ENCODE measurements at places on chromosomes 3 and 15.

GRCh38 chr3:128407247-128407646, 59.4 kb downstream of the DNAJB8 start:
- DNase-seq = no peak

DNA sequence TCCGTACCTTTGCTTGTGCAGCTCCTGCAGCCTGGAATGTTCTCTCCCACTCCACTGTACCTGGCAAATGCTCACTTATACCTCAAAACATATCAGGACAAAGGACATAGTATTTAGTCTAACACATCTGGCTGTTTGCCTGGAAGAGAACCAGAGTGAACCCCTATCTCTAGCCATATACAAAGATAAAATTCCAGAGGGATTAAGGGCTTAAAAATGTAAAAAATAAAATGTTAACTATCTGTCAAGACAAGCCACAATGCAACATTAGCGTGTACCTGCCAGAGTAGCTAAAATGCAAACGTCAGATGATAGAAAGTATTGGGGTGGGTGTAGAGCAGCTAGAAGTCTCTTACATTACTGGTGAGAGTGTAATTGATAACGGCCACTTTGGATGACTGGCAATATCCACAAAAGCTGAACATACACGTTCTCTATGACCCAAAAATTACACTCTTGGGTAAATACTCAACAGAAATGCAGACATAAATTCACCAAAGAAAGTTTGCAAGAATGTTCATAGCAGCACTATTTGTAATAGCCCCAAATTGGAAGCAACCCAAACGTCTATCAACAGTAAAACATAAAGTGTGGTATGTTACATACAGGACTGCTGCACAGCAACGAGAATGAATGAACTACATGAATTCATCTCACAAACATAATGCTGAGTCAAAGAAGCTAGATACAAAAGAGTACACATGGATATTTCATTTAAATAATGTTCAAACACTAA, 18.2 kb upstream of the ADPGK start:
- no peak for DNase-seq

GRCh38 chr3:124639406-124640237, 90.6 kb upstream of the UMPS start:
- no peak for DNase-seq

- DNase-seq = no peak
Observed at GRCh38 chr15:27817258-27817657, 281.9 kb downstream of the OCA2 start.

GRCh38 chr3:13484851-13485590, 4.9 kb downstream of the HDAC11 start:
- no peak for DNase-seq

DNA sequence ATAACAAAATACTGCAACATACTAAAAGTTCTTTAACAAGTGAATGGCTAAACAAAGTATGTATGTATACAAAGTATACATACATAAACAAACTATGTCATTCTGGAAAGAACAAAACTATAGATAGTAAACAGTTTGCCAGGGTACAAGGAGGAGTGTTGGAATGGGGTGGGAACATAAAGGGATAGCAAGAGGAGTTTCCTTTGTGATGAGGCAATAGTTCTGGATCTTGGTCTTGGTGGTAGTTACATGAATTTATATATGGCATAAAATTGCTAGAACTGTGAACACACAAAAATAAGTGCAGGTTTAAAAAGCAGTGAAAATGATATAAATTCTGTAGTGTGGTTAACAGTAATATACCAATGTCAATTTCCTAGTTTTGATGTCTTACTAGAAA, 22.0 kb downstream of the ZNF148 start:
- no peak for DNase-seq

DNA sequence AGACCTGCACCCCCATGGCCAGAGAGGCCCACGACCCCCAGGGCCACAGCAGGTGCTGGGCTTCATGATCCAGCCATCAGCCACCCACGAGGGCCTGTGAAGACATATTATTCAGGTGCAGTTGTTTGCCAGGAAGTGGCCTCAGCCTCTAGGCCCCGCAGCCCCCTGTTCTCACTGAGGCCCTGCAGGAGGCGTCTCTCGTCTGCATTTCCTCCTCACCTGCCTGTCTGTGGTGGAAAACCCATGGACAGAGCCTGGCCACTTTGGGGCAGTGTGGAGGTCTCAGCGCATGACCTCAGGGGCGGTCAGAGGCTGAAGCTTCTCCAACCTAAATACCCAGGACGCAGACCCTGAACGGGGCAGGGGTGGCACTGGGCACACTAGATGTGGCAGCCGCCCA, 18.6 kb downstream of the UROC1 start:
- no peak for DNase-seq

- DNase-seq = no peak
Observed at GRCh38 chr3:158696618-158697017, 24.2 kb upstream of the LXN start.

DNA sequence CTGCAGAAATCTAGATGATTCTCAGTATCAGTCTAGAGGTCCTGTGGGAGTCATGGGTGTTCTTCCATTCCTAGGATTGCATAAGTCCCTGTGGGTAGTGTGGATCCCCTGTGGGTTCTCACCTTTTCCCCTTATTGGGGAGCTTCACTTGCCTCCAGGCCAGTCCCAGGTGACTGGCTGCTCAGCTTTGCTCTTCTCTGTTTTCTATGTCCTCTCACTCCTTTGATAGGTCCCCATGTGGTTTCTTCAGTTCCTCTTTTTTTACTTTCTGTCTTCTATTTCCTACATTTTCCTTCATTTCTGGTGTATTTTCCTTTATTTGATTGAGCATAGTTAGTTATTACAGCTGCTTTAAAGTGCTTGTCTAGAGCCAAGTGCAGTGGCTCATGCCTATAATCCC, 10.9 kb downstream of the TEX55 start:
- no peak for DNase-seq

DNA sequence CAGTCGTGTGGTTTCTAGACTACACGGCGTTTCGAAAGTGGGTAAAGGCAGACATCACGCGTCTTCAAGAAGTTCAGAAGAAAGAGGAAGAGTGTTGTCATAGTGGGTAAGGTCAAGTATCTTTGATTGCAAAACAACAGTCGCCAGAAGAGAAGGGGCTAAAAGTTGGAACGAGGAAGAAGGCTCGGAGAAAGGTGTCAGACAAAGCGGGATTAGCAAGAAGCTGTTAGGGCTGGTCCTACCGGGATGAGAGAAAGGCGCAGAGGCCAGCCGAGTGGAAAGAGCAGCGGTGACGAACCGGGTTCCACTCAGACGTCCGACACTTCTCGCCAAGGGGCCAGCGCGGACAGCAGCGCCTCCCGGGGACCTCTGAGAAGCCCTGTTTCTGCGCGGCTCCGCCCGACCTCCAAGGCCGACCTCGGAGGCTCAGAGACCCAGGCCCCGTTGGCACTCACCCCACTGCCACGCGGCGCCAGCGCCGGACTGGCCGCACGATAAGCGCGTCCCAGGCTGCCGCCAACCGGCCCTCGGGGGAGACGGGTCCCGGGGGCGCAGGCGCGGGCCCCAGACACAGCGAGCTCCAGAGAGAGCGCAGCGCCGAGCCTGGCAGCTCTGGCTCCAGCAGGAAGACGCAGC, 436 bp downstream of the ADPGK start:
- DNase-seq = peak; percentile 2

All from stimulated activated CD4-positive, alpha-beta T cell treated with anti-CD3 and anti-CD28 coated beads, Interleukin-1b, Interleukin-23, amount 100 ng/mL, for 1 hour (primary cell).